EL (cell line): ENCODE measurements at places on chromosomes 7 and 10.
A peak's percentile ranks its signal among the peaks of the same experiment; 100 is the strongest.

- no peak for DNase-seq
Observed at GRCh38 chr7:110604206-110604605, 486.7 kb upstream of the LRRN3 start.

GRCh38 chr10:3111621-3112163 lies 44.3 kb downstream of the PFKP start:
- DNase-seq = no peak

GRCh38 chr7:5662828-5663227 lies 118.6 kb downstream of the RNF216 start:
- DNase-seq = no peak

DNA sequence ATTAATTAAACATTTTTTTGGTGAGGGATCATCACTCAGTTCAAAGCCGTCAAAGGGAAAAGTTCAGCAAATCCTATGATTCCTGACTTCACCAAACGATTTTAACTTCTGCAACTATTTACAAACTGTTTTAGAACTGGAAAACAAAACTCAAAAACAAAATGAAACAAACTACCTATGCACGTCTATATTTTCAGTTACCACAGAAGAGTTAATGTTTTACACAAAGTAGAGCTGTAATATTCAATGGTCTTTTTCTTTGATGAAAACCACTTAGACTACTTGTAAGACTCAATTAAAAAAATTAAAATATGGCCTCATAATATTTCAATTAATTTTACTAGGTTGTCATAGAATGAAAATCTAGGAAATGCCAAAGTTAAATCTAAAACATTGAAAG lies 131.5 kb downstream of the ATE1 start:
- DNase-seq = no peak

DNA sequence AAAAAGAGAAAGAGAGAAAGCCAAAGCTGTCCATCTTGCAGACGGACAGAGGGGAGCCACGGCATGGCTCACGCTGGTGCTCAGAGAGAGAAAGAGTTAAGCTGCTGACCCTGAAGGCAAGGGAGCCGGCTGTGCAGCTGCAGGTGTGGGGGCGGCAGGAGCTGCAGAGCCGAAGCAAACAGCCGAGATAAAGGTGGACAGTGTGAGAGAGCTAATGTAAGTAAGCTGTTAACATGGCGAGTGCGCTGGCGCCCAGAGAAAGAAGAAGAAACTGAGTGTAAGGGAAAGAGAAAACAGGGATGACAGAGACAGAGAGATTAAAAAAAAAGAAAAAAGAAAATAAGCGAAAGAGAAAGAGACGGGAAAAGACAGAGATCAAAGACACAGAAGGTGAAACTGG lies 18.2 kb downstream of the COL17A1 start:
- no peak for DNase-seq

- DNase-seq = no peak
Observed at GRCh38 chr7:112331492-112331891, 118.8 kb upstream of the IFRD1 start.

GRCh38 chr7:128030263-128030653 lies 979 bp downstream of the LRRC4 start:
- no peak for DNase-seq

DNA sequence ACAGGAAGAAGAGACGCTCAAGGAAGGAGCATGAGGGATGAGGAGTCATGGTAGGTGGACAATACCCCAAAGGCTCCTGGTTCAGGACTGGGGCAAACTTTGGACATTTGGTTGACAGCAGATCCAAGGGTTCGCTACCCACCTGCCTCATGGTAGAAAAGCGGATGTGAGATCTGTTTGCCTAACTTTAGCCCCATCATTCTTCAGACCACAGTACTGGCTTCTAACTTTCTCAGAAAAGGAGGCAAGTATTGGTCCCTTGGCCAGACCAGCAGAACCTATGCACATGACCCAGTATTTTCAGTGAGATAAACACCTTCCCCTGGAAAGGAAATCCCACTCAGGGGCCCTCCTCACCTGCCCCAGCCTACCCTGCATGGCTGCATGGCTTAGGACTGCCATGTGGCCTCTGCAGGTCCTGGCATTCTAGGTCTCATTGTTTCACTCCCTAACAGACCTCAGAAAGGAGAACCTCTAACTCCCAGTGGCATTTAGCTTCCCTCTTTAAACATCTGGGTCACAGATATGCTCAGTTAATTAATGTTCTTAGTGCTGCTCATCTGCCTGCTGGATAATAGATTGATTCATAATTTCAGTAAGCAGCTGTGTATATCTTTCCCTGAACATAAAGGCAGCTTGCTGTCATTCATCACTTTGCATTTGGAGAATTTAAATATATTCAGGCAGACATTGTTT lies 574.1 kb downstream of the GALNT17 start:
- DNase-seq = no peak

DNA sequence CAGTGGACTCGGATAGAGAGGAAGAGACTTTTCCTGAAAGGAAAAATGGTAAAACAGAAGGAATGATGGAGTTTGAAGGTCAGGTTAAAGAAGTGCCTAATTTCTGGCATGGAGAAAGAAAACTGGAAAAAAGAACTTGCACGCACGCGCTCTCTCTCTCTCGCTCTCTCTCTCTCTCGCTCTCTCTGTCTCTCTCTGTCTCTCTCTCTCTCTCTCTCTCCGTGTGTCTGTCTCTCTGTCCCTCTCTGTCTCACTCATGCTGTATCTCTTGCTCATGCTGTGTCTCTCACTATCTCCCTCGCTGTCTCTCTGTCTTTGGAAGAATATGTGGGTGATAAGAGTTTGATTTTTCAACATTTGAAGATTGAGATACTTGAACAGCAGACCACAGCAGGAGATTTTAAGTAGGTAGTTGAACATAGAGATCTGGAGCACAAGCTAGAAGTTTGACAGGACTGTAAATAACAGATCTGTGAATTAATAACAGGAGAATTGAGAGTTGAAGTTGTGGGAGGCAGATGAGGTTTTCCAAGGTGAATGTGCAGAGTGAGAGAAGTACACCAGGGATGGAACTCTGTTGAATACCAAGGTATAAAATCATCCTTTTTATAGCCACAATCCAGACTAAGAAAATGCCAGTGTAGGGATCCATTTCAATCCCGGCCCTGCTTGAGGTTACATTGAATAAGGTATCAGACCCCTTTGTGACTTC lies 33.1 kb downstream of the ADD3 start:
- peak; percentile 15 for DNase-seq

GRCh38 chr7:19304086-19304485 lies 158.9 kb upstream of the FERD3L start:
- DNase-seq = no peak

GRCh38 chr10:34319197-34319846 lies 495.8 kb downstream of the PARD3 start:
- DNase-seq = peak; percentile 93

- DNase-seq = peak; percentile 54
Observed at GRCh38 chr7:6026011-6026819, 5.0 kb upstream of the ANKRD61 start.

DNA sequence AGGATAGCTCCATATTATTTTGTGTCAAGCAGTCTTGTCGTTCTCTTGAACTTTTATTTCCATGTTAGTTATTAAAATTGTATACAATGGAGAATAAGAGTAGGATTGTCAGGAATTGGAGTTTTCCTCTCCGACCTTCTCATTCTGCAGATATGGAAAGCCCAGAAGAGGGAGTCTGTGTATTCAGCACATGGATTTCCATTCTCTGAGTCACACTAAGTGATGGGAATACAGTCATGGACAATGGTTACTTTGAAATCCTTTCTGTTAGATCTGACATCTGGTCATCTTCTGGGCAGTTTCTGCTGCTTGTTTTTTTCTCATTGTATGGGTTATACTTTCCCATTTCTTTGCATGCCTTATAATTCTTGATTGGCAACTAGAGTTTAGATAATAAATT lies 5.0 kb upstream of the TASOR2 start:
- DNase-seq = peak; percentile 47

- peak; percentile 87 for DNase-seq
Observed at GRCh38 chr7:79495544-79496272, 42.2 kb upstream of the MAGI2 start.

- DNase-seq = no peak
Observed at GRCh38 chr10:50566150-50566549, 57.6 kb downstream of the SGMS1 start.

DNA sequence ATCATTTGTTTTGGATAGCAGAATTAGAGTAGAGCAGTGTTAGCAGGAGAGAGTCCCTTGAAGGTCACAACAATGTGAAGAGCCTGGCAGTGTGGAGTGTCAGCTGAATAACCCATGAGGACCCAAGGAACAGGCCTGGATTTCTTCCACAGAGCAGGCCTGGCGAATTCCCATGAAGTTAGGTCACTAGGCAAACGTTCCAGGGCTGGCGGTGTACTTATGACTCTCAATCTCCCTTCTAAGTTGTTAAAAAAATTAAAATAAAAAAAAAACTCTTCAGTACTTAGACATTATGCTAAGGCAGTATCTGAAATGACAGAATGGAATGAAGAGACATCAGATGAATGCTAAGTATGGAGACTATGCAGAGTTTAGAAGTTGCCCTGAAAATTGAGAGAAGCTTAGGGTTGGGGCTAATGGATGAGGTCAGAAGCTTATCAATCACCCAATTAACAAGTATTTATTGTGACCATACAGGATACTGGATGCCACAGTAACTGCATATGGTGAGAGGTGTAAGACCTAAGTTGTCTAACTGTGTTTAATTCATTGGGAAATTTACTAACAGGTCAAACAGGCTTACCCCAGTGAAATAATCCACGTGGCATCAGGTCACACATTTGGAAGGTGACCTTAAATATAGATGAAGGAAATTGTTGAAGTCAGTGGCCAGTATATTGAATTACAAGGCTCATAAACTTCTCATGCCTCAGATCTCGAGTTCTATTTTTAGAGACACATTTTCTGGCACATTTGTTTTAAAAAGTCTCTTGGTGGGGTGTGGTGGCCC lies 126.2 kb upstream of the NRP1 start:
- peak; percentile 81 for DNase-seq

DNA sequence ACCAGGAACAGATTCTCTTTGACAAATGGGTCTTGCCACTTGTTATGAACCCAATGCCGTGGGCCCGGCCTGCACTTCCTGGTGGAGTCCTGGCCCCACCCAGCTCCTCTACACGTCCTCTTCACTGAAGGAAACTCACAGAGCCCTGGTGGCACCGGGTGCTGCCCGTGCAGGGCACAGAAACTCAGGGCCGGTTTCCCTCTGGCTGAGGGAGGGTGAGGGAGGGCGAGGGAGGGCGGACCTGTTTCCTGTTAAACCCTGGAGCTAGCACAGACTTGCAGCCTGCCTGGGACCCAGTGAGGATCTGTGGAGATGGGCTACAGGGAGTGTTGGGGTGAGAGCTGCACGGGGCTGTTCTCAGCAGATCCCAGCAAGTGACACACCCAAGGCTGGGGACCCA lies 596.3 kb downstream of the PTPRN2 start:
- DNase-seq = no peak

DNA sequence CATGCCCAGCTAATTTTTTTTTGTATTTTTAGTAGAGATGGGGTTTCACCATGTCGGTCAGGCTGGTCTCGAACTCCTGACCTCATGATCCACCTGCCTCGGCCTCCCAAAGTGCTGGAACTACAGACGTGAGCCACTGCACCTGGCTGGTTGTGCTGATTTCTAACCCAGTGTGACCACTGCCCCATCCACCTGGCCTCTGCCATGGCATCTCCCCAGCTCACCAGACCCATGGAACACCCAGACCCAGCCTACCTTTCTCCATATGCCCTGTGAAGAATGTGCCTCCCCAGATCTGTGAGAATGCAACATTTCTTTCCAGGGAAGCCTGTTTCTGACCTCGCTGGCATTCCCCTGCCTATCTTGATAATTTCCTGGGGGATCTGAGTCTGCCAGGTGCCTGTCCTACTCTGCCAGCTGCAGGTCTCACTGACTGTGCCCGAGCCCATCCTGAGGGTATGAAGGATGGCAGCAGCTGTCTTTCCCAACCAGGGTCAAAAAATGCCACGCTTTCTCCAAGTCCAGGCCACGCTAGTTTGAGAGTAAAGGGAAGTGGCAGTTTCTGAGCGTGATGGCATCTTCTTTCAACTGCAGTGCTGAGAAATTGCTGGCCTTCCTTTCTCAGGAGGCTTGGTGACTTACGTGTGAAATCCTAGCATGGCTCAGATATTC lies 324.4 kb upstream of the ZNF32 start:
- no peak for DNase-seq

DNA sequence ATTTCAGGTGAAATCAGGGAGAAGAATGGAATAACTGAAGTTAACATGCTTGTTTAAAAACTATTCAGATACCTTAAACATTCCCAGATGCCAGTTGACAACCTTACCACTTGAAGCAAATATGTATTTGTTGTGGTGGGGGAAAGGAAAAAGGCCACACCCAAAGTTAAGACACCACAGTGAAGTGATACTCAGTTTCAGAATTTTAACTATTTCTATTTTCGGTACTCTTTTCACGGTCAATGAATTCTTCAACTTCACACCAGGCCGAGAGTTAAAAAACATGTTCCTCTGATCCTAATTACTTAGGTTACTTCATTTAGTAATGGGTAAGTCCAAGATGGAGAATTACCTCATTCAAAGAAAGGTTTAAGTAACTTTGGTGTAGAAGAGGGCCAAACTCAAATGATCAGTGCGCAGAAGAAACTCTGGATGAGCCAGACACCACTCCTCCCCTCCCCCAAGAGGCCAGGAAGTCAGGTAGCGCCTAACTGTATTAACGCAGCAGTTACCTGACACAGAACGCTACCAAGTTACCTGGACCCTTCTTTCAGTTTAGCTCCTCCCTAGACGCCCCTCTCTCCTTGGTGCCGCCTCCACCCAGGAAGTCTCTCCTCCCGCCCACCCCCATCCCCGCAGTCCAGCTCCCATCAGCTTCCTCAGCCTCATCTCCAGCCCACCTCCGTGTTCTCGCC lies 700 bp downstream of the MTPN start:
- no peak for DNase-seq

GRCh38 chr10:80957161-80957560 lies 419.5 kb downstream of the SH2D4B start:
- no peak for DNase-seq

DNA sequence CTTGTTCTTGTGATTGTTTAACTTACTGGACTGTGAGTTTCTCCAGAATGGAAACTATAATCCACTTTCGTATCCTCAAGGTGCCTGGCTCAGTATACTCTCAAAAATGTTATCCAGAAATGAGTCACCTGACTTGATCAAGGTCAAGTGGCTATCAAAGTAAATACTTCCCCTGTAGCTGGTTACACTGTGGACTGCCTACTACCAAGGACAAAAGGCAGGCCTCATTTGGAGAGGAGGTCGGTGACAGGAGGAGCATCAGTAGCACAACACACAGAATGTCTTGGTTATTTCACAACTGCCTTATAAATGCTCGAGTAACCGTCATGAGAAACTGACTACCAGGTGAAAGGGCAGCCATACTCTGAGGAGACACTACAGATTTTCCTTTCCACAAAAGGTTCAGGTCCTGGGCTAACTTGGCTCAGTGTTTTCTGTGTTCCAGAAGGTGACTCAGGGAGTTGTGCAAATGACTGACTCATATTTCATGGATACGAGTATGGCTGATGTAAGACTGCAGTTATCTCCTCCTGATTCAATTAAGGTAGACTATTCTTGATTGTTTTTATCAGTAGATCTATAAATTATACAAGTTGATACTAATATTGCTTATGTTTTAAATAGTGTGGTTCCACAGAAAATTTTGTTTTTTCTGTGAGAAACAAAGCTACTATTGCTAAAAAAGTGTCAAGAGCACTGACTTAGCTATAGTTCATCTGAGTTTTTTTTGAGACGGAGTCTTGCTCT lies 4.2 kb upstream of the CCNY start:
- peak; percentile 89 for DNase-seq
